ENCODE measurements at places on chromosomes 5 and 9.

GRCh38 chr9:105890046-105890822 lies 195.9 kb downstream of the TMEM38B start:
- no peak for DNase-seq

DNA sequence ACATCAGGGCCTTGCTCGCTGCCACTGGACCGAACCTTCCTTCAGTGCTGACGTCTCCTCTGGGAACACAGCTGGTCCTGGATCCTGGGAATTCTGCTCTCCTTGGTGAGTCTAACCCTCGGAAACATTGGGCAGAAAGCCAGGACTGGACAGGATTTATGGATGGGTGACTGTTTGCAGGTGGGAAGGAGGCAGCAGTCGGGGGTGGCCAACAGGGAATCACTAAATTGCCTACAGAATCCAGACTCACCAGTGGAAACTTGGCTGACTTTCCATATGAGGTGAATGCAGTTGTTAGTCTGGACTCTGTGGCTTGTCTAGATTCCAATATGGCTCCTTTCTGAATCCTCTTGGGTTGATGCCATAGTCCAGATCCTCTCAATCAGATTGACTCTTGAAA lies 203.1 kb downstream of the SAXO1 start:
- DNase-seq = no peak

- DNase-seq = no peak
Measured at GRCh38 chr5:159504106-159504856, 174.0 kb upstream of the IL12B start.

DNA sequence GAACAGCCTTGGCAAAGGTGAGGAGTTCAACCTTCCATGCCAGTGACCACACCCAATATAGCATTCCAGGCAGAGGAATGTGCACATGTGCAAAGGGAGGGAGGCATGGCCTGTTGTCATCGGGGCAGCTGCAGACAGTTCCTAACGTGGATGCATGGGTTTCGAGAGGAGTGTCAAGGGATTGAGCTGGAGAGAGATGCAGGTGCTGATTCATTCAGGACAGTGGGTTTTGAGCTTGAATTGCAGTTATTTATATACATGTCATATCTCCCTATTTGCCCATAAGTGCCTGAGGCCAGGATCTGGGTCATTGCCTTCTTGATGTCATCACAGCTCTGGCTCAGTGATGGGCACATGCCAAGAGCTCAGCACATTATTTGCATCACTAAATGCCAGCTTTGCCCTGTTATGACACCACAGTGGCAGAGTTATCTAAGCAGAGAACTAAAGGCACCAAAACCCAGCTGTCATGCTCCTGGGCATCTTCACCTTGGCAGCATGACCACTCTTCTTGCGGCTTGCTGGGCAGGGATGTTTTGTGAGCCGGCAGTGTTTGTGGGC lies 278.0 kb downstream of the NTRK2 start:
- no peak for DNase-seq

DNA sequence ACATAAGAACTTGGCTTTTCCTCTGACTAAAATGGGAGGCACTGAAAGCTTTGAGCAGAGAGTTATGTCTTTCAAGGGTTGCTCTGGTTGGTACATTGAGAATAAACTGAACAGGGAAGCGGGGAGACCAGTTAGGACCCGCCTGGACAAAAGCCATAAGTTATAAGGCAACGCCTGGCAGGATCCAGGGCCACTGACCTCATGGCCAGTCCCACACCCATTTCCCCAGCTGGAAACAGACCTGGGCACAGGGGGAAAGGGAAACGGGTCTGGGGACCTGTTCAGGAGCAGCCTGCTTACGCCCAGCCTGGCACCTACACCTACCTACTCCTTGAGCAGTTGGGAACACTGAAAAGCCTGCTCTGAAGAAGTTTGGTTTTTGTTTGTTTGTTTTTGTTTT lies 1.3 kb downstream of the SPINK4 start:
- DNase-seq = no peak

DNA sequence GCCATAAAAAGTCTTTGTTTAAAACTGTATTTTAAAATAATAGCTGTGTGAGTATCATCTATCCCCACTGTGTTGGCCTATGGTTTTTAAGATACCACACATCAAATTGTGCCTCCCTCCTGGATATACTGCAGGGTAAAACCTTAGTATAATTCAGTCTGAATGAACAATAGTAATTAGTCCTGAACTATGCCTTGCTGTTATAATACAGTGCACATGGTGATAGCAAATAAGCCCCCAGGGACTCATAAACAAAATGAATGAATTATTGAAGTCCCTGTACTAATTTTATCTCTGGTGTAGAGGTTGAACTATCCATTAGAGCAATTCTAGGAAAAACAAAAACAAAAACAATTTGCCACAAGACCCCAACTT lies 142.7 kb upstream of the ADAMTSL1 start:
- no peak for DNase-seq

- no peak for DNase-seq
Measured at GRCh38 chr9:30630459-30630858, 1754.0 kb upstream of the ACO1 start.
